ENCODE measurements at places on chromosomes 12 and 14. TPM values are rescaled to one million over a fixed set of nuclear protein-coding genes. Genes with fewer than 3 reads are reported as not detected.

PRB2 gene
- not detected for polyA plus RNA-seq

HOXC9 gene
- polyA plus RNA-seq = 0.54 TPM

FAM234B gene
- polyA plus RNA-seq = 4.9 TPM

ABHD12B gene
- not detected for polyA plus RNA-seq

DNA sequence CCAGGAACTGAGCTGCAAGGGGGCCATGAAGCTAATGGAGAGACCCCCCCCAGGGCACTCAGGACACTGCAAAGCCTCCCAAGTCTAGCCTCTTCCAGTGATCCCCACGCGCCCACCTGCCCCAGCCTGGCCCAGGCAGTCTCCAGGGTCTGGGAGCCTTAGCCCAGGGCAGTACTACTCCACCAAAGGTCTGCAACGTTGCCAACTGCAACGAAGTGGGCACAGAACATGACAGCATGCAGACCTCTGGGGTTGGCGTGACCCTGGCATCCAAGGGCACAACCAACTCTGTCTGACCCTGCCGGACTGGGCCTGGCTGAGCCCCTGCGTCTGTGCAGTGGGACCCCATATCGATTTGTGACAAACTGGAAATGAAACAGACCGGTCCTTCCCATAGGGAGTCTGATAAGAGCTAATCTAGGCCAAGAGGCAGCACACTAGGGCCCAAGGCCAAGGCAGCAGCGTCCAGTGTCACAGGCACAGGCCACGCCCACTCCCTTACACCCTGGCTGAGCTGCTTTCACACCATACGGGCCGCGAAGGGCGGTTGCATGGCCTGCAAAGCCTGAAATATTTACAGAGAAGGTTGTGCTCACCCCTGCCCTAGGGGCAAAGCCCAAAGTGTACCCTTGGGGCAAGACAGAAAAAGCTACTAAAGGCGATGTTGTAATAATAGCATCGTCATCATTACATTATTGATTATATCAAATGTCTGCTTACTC, 76.7 kb downstream of the NCOR2 start:
- H3K27ac ChIP-seq = no peak overlapping the region
- H3K4me1 ChIP-seq = no peaks in the 10 kb centered on the region
- DNase-seq = no peak
- peaks cover 11% of the 10 kb centered on the region for H3K36me3 ChIP-seq
- no peak overlapping the region for H3K4me3 ChIP-seq
- no peaks in the 10 kb centered on the region for H3K27me3 ChIP-seq

AMN gene
- polyA plus RNA-seq = 0.03 TPM

FBLN5 gene
- 35.7 TPM for polyA plus RNA-seq

DNA sequence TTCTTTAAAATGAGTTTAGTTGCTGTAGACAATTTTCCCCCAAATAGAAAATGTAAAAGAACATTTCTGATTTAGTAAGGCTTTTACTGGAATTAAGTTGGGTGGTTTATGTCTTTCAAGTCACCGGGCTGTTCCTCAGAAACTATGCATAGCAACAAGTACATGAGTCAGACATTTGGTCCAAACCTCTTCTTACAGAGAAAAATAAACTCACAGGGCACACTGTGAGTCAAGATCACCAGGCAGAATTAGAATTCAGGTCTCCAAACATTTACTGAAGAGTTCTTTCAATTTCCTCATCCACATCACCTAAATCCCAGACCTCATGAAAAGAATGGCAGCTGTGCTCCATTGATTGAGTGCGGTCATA, 476.1 kb upstream of the SOX5 start:
- H3K4me1 ChIP-seq = no peaks in the 10 kb centered on the region
- H3K27me3 ChIP-seq = no peaks in the 10 kb centered on the region
- no peak for DNase-seq
- no peak overlapping the region for H3K4me3 ChIP-seq

LYZ gene
- polyA plus RNA-seq = not detected

CMKLR1 gene
- polyA plus RNA-seq = 0.61 TPM

CLEC1B gene
- polyA plus RNA-seq = not detected

- H3K4me3 ChIP-seq = no peak overlapping the region
- no peaks in the 10 kb centered on the region for H3K27me3 ChIP-seq
- no peak overlapping the region for H3K27ac ChIP-seq
- DNase-seq = peak; percentile 54
Observed at GRCh38 chr12:14810953-14811483, 3.0 kb downstream of the SMCO3 start.

DNA sequence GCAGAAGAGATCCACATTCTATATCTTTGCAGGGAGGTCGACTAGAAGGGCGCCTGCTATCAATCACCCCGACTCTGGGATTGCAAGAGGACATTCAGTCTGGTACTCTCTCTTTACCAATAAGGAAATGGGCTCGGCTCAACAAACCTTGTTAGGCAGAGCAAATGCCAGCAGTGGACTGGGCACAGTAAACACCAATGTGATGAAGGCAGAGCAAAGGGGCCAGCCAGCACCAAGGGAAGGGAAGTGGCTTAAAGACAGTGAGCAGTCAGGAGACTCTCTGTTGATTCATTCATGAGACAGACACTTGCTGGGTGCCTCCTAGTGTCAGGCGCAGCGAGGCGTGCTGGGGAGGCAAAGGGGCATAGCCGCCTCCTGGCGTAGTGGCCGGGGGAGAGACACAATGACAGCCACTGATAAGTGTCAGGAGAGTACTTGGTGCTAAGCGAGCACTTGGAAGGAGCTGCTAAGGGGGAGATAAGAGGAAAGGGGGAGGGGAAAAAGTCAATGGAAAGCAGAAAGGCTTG, 34.1 kb downstream of the TMCC3 start:
- H3K4me1 ChIP-seq = peaks cover 40% of the 10 kb centered on the region
- peak overlapping the region; percentile 38 for H3K27ac ChIP-seq
- H3K36me3 ChIP-seq = no peaks in the 10 kb centered on the region
- H3K27me3 ChIP-seq = no peaks in the 10 kb centered on the region
- DNase-seq = peak; percentile 25
- no peak overlapping the region for H3K4me3 ChIP-seq

DNA sequence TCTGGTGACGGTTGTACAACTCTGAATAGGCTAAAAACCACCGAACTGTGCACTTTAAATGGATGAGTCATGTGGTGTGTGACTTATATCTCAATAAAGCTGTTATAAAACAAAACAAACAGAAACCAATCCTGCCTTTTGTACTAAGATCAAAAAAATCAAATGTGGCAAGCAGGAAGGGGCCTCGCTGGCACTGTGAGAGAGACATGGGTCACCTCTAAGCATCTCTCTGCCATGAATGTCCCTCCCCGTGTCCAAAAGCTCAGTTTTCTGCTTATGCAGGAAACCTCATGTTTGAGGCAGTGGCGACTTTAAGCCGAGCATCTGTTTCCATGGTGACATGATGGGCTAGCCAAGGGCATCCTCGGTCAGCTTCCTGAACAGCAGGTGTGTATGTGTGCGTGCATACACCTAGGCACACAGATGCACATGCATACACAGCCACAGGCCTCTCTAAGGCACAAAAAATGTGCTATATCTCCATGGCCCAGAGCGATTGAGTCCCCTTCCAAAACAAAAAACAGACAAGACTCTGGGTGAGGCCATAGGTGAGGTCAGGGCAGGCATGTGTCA, 44.4 kb downstream of the ARL6IP4 start:
- no peaks in the 10 kb centered on the region for H3K36me3 ChIP-seq
- no peak overlapping the region for H3K4me3 ChIP-seq
- H3K27me3 ChIP-seq = no peaks in the 10 kb centered on the region
- no peak for DNase-seq
- H3K4me1 ChIP-seq = peaks cover 3% of the 10 kb centered on the region
- H3K27ac ChIP-seq = no peak overlapping the region

RAB21 gene
- polyA plus RNA-seq = 1.8 TPM

DNA sequence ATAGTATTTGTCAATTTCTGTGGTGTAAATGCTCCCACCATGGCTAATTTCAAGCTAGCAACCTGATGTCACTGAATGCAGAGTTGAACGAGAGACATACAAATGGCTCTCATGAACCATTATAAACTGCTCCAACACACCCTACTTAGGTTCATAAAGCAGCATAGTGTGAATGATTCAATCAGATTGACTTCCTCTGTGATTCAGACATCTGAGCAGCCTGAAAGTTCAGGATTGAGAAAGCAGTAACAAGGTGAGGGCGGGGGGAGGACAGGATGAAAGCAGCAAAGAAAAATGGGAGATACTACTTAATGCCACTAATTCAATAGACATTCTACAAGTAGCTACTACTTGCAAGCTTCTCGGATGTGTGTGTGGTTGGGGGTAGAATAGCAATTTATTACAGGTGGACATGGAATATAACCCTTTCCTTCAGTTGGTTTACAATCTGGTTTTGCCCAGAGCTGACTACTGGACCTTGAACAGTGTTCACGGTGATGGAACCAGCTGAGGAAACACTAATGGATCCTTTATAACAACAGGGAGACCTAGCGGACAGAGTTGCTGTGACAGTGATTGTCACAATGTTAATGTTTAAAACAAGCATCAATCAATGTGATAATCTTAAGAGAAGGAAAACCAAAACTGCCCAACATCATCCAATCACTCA, 52.5 kb upstream of the PELI2 start:
- no peak overlapping the region for H3K4me3 ChIP-seq
- no peak for DNase-seq
- H3K27me3 ChIP-seq = no peaks in the 10 kb centered on the region
- H3K36me3 ChIP-seq = no peaks in the 10 kb centered on the region
- H3K27ac ChIP-seq = no peak overlapping the region

DNA sequence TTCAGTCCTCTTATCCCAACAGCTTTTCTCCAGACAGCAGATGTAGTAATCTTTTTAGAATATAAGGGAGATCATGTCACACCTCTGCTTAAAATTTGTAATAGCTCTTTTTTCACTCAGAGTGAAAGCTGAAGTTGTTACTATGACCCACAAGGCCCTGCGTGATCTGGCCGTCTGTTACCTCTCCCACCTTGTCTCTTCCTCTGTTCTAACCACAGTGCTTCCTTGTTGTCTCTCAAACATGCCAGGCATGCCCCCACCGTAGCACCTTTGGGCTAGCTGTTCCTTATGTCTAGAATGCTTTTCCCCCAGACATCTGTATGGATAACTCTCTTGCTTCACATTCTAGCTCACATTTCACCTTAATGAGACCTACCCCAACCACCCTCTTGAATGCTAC, 6.5 kb downstream of the NECAP1 start:
- DNase-seq = no peak
- no peak overlapping the region for H3K4me3 ChIP-seq
- no peaks in the 10 kb centered on the region for H3K4me1 ChIP-seq
- no peaks in the 10 kb centered on the region for H3K27me3 ChIP-seq

- no peak overlapping the region for H3K27ac ChIP-seq
Observed at GRCh38 chr12:16165506-16165905, 112.0 kb downstream of the SLC15A5 start.

DNA sequence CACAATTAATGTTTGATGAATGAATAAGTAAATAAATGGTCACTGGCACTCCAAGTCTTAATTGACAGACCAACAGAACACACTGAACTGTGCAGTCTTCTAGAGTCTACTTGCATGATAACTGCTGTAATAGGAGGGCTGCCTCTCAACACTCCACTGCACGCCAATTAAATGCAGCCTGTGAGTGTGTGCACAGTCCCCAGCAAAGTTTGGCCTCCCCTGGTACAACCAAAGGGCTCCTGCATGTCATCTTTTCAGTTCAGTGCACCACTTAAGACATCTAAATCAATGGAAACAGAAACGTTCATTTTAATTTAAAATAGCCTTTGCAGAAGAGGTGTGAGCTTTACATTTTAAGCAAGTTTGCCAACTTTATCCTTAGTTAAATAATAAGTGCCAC, 121.7 kb upstream of the USP15 start:
- no peak overlapping the region for H3K27ac ChIP-seq
- no peaks in the 10 kb centered on the region for H3K27me3 ChIP-seq
- no peak overlapping the region for H3K4me3 ChIP-seq
- no peaks in the 10 kb centered on the region for H3K36me3 ChIP-seq

DNA sequence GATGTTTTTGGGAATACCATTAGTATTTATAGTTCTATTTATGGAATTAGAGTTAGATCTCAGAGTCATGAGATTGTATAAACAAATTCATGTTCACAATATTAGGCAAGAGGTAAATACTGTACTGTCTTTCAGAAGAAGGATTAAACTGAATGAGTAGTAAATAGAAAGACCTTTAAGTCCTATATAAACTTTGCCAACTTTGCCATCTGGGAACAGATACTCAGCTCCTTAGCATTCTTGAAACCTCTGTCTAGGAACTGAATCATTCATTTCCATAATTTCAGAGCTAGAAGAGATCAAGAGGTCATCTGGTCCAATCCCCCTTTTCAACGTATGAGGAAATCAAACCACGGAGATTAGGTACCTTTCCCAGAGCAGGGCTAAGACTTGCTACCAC, 141.1 kb downstream of the CAND1 start:
- no peak overlapping the region for H3K4me3 ChIP-seq
- no peak for DNase-seq
- H3K4me1 ChIP-seq = no peaks in the 10 kb centered on the region
- H3K27ac ChIP-seq = no peak overlapping the region
- no peaks in the 10 kb centered on the region for H3K36me3 ChIP-seq

GRCh38 chr12:4353785-4354208, 25.7 kb downstream of the FGF23 start:
- H3K36me3 ChIP-seq = peaks cover 4% of the 10 kb centered on the region
- H3K4me1 ChIP-seq = no peaks in the 10 kb centered on the region
- H3K4me3 ChIP-seq = no peak overlapping the region
- no peaks in the 10 kb centered on the region for H3K27me3 ChIP-seq

- H3K27me3 ChIP-seq = no peaks in the 10 kb centered on the region
- no peaks in the 10 kb centered on the region for H3K4me1 ChIP-seq
- DNase-seq = peak; percentile 12
- H3K4me3 ChIP-seq = no peak overlapping the region
- no peaks in the 10 kb centered on the region for H3K36me3 ChIP-seq
Observed at GRCh38 chr12:22709292-22709691, 84.3 kb downstream of the ETNK1 start.

DNA sequence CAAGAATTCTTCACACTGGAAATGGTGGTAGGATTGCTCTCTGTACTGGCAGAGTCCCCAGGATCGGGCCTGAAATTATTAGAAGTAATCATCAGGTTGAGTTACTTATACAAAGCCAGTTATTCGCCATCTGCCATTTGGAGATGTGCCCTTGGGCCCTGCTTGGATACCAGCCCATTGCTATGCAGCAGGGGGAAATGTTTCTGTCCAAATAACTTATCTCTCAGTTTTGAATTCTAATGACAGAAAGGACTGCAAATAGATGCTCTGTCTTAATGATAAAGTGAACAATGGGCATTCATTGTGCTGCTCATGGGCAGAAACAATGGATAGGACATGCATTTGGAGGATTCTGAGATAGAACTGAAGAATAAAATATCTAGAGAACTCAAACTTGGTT, 139.1 kb upstream of the PELI2 start:
- H3K4me3 ChIP-seq = no peak overlapping the region
- no peak overlapping the region for H3K27ac ChIP-seq
- no peak for DNase-seq
- no peaks in the 10 kb centered on the region for H3K27me3 ChIP-seq
- no peaks in the 10 kb centered on the region for H3K4me1 ChIP-seq

DNA sequence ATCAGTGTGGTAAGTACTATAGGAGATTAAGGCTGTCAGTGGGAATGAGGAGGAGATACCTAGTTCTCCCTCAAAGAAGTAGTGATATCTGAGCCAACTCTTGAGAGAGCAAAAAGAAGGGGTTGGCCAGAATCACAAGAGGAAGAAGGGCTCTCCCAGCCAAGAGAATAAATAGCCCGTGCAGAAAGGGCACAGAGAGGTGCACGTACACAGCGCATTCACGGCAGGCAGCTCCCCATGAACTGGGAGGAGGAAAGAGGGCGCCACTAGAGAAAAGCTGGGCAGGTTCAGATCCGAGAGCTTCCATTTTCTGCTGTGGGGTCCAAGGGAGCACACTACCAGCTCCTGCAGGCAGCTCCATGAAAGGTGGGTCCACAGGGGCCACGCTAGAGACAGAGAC, 59.9 kb downstream of the PPP2R5E start:
- no peaks in the 10 kb centered on the region for H3K36me3 ChIP-seq
- no peak overlapping the region for H3K27ac ChIP-seq
- no peaks in the 10 kb centered on the region for H3K27me3 ChIP-seq
- no peaks in the 10 kb centered on the region for H3K4me1 ChIP-seq
- no peak for DNase-seq
- H3K4me3 ChIP-seq = no peak overlapping the region

CACNA2D4 gene
- 0.58 TPM for polyA plus RNA-seq

OTX2 gene
- not detected for polyA plus RNA-seq

Data from endothelial cell of umbilical vein (primary cell).